Spinal cord (tissue), 10 donors: ENCODE measurements at places on chromosomes 7 and 10.

DNA sequence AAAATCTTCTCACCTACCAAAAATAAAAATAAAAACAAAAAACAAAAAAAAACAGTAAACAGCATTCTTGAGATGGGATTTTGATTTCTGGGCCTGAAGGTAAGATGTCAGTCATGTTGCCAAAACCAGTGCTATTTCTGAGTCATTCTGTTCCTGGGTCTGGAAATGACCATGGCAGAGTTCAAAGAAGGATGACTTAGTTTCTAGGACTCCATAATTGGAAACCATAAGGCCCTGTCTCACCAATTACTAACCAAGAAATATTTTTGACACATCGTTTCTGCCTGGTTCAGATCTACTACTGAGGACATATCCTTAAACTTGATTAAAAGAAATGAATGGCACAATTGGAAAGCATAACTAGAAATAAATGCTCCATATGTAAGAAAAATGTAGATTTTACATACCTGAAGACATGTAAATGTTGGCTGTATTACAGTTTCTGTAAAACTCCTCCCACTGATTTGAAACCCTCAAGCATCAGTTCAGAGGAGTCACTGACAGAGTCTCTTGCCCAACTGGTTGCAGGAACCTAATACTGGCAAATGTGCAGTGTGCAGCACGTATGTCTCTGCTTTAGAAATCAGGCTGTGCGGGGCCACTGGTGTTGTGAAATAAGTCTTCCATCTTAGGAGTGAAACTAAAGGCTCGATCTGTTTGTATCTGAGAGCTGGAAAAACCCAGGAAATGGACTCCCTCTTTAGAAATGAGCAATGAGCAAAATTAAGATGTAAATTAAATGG, 84.8 kb upstream of the EGR2 start:
- H3K27me3 ChIP-seq, result no peaks in the 10 kb centered on the region
- DNase-seq, result no peak
- no peaks in the 10 kb centered on the region for H3K36me3 ChIP-seq

DNA sequence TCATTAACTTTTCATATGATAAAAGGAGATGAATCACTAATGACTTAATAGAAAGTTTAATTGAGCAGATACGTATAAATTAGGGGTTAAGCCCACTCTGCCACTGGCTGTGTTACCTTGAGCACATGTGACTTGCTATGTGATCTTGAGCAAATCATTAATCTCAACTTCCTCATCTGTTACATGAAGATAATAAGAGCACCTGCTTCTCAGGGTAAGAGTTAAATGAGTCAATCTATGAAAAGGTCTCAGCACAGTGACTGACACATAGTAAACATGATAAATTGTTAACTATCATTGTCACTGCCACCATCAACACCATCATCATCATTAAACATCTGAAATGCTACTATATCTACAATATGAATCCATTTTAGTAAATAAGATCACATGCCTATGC, 110.8 kb downstream of the TPK1 start:
- no peak overlapping the region for H3K27ac ChIP-seq
- no peaks in the 10 kb centered on the region for H3K36me3 ChIP-seq
- no peaks in the 10 kb centered on the region for H3K27me3 ChIP-seq
- DNase-seq, result no peak

DNA sequence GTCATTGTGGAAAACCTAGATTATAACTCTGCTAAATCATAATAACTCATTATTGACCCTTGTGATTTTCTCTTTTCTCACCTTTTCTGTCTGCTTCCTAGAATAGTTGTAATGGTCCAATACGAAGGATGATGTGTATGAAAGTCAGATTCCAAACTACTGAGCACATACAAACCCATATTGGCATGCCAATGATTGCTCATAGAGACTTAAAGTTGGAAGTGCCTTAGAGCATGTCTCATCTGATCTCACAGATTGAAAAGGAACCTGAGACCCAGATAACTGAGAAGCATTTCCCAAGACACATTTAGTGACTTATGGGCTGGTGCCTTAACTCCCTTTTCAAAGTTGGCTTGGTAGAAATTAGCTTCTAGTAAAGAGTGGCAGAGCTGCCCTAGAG, 594.3 kb downstream of the REEP3 start:
- H3K36me3 ChIP-seq, result no peaks in the 10 kb centered on the region
- no peak overlapping the region for H3K27ac ChIP-seq
- H3K4me3 ChIP-seq, result no peak overlapping the region

DNA sequence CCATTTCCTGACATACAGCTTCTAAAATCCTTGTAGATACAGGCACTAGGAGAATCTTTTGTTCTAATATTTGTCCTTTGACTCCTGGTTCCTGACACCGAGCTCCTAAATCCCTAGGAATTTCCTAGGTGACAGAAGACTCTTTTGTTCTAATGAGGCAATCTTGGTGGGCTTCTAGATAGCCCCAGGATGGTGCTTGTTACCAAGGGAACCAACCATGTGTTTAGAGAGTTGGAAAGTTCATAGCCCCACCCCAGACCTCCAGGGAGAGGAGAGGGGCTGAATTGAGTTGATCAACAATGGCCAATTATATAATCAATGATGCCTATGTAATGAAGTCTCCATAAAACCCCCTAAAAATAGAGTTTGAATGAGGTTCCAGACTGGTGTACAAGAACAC, 145.1 kb downstream of the JMJD1C start:
- H3K27ac ChIP-seq, result no peak overlapping the region
- no peaks in the 10 kb centered on the region for H3K36me3 ChIP-seq
- no peak overlapping the region for H3K4me3 ChIP-seq
- DNase-seq, result no peak

- H3K4me1 ChIP-seq, result peaks cover 28% of the 10 kb centered on the region
- H3K4me3 ChIP-seq, result peak overlapping the region; percentile 9
- no peak for DNase-seq
- H3K36me3 ChIP-seq, result no peaks in the 10 kb centered on the region
Observed at GRCh38 chr7:1233333-1234048, 819 bp downstream of the UNCX start.

DNA sequence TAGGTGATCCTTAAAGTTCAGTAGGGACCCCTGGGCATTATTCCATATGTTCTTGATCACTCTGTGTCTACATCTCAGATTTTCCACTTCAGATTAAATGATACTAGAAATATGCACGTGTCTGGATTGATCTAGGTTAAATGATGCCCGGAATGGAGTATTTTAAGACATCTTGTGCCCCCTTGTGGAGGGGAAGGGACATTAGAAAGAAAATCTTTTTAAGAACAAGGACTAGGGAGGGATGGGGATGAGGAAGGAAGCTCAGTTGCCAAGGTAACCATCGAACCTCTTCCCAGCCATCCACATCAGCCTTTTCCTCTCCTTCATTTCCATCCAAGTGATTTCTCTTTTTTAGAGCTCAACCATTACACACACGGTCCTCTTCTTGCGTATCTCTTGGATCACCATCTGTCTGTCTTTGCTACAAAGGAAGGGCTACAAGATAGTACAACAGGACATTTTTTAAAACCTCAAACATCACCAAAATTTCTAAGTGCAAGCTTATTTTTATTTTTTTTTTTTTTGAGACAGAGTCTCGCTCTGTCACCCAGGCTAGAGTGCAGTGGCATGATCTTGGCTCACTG, 40.5 kb downstream of the PRSS2 start:
- no peaks in the 10 kb centered on the region for H3K27me3 ChIP-seq
- no peak overlapping the region for H3K27ac ChIP-seq
- DNase-seq, result peak; percentile 92

- H3K36me3 ChIP-seq, result no peaks in the 10 kb centered on the region
- DNase-seq, result no peak
- H3K4me1 ChIP-seq, result no peaks in the 10 kb centered on the region
- no peaks in the 10 kb centered on the region for H3K27me3 ChIP-seq
Observed at GRCh38 chr7:78450706-78451105, 652.1 kb downstream of the PHTF2 start.

GRCh38 chr10:3165196-3165595, 7.4 kb downstream of the PITRM1 start:
- H3K36me3 ChIP-seq, result peaks cover 69% of the 10 kb centered on the region
- H3K27me3 ChIP-seq, result no peaks in the 10 kb centered on the region
- no peak for DNase-seq
- no peak overlapping the region for H3K27ac ChIP-seq
- H3K4me1 ChIP-seq, result peaks cover 10% of the 10 kb centered on the region

DNA sequence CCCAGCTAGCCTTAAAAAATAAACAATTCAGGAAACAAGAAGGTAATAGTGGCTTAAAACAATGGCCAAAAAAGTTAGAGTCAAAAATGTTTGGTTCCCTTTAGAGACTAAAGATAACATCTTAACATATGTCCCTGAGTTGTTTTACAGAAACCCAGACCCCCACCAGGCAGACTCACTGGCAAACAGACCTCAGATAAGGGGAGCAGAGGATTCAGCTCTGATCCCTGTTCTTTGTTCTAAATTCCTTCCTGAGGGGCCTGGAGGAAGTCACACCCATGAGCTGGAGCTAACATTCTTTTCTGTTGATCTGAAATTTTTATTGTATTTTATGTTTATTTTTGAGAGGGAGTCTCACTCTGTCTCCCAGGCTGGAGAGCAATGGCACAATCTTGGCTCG, 247.2 kb downstream of the USP6NL start:
- no peaks in the 10 kb centered on the region for H3K4me1 ChIP-seq
- no peak overlapping the region for H3K4me3 ChIP-seq
- H3K36me3 ChIP-seq, result no peaks in the 10 kb centered on the region
- no peak overlapping the region for H3K27ac ChIP-seq

DNA sequence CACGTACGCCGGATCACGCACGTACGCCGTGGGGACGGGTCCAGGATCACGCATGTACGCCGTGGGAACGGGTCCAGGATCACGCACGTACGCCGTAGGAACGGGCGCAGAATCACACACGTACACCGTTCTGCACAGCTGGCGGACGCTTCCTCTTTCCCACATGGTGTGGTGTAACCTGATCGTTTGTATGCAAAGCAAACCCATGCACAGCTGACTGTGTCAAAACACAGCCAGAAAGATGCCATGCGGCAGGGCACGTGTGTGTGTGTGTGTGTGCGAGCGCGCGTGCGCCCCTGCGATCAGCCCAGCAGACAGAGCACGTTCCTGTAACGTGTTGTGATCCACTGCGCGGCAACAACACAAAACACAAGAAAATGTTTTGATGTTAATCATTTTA, 573.6 kb downstream of the DNAJB6 start:
- peaks cover 16% of the 10 kb centered on the region for H3K4me1 ChIP-seq
- no peak overlapping the region for H3K27ac ChIP-seq
- peaks cover 16% of the 10 kb centered on the region for H3K36me3 ChIP-seq
- no peak for DNase-seq

DNA sequence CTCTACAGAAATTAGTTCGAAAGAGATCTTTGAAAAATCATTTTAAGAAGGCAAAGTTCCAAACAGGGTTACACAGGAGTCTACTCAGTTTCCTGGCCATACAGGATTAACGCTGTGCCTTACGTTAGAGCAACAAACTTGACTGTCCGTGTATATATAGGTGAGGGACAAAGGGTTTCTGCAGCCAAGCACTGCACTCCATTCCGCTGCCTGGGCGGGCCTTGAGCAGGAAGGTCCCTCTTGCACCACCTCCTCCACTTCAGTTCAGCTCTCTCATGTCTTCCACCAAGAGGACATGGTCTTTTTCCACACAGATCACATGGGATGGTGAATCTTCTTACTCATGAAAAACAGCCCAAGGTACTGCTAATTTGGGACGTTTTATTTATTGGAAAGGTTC, 43.2 kb downstream of the MCMBP start:
- no peak for DNase-seq
- H3K36me3 ChIP-seq, result peaks cover 20% of the 10 kb centered on the region
- no peak overlapping the region for H3K27ac ChIP-seq

DNA sequence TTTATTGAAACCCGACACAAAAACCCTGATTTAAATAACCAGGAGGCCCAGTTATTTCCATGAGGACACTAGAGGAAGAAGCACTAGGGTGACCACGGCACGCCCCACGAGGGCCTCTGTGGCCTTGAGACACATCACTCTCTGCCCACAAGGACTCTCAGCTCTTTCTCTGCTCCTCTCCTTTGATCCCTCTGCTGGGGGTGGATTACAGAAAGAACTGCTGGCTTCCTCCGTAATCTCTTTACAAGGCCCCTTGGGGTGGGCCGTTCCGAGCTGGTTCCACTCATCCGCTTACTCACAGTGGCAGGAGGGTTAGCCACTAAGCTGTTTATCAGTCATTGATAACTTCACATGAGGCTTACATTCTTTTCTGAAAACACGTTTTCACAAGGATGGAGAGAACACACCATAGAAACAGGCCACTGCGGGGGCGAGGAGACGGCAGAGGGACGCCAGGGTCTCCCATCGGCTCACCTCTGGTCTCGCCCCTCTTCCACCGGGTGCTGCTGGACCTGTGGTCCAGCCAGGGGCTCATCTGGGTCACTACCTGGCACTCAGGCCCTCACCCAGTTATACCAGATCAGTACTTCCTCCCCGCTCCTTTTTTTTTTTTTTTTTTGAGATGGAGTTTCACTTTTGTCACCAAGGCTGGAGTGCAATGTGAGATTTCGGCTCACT, 17.6 kb upstream of the PFKFB3 start:
- H3K36me3 ChIP-seq, result no peaks in the 10 kb centered on the region
- DNase-seq, result no peak

DNA sequence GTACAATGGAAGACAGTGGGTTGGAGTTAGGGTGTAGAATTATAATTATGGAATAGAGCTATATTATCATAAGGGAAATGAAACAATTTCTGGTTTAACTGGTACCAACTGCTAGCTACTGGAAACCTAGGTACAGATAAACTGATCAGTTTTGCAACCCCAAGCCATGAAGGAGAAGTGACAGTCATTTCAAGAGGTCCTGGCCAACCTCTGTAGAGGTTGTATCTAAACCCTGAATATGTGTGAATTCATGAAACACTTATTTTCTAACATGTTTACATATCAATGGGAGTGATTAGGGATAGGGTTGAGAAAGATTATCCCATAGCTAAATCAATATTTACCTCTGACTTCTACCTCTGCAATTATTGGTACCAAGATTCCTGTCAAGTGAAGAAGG, 29.9 kb upstream of the CC2D2B start:
- no peak overlapping the region for H3K4me3 ChIP-seq
- no peak overlapping the region for H3K27ac ChIP-seq
- peaks cover 3% of the 10 kb centered on the region for H3K36me3 ChIP-seq

DNA sequence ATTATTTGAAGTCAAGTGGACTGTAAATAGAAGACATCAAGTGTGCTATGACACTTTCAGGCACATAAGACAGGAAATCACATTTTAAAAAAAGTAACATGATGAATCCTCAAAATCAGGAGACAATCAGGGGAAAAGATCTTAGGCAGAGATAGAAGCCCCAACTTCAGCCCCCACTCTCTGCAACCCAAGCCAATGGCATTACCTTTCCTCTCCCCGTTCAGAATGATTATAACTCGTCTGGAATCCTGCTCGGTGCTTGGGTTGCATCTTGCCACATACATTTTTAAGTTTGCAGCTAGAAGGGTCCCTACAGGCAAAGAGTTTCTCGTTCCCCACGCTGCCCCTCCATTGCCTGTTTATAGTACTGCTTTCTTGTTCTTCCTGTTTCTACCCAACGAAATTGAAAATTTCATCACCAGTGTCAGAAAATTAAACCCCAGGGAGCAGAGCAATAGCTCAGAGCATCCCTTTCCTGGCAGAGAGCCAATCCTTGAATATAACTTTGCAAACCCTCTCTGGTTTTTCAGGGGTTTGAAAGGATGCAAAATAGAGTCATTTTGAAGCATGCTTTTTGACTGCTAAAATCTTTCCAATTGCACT, 260.5 kb upstream of the AOAH start:
- peak overlapping the region; percentile 53 for H3K4me3 ChIP-seq
- no peaks in the 10 kb centered on the region for H3K36me3 ChIP-seq

GRCh38 chr7:135808206-135808605, 59.6 kb upstream of the FAM180A start:
- DNase-seq, result peak; percentile 64
- H3K4me1 ChIP-seq, result peaks cover 14% of the 10 kb centered on the region
- H3K36me3 ChIP-seq, result no peaks in the 10 kb centered on the region
- H3K27me3 ChIP-seq, result no peaks in the 10 kb centered on the region
- H3K27ac ChIP-seq, result peak overlapping the region; percentile 8
- H3K4me3 ChIP-seq, result no peak overlapping the region
